ENCODE measurements at places on chromosomes 7 and 10.

GRCh38 chr7:28362812-28363211 is 49.5 kb upstream of the CREB5 start:
- no peak for DNase-seq
- no peaks in the 10 kb centered on the region for H3K4me1 ChIP-seq
- H3K36me3 ChIP-seq: no peaks in the 10 kb centered on the region
- no peak overlapping the region for H3K27ac ChIP-seq
- H3K4me3 ChIP-seq: no peak overlapping the region

DNA sequence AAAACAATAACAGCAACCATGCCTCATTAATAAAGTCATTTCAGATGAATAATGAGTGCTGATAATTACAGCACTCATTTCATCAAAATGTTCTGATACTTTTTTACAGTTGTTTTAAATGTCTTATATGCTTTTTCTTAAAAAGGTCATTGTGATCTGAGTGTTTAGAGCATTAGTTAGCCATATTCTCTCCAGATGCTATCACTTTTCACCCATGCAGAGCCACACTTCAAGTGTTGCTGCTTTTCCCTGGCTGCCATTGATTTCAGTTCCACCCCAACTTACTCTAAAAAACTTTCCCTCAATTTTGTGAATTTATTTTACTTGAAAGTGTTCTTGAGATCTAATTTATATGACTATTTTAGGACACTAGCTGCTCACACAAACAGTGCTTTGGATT is 41.8 kb downstream of the NUP205 start:
- H3K4me1 ChIP-seq: no peaks in the 10 kb centered on the region
- H3K27me3 ChIP-seq: no peaks in the 10 kb centered on the region
- no peak overlapping the region for H3K4me3 ChIP-seq
- peaks cover 93% of the 10 kb centered on the region for H3K36me3 ChIP-seq
- no peak overlapping the region for H3K27ac ChIP-seq
- no peak for DNase-seq

DNA sequence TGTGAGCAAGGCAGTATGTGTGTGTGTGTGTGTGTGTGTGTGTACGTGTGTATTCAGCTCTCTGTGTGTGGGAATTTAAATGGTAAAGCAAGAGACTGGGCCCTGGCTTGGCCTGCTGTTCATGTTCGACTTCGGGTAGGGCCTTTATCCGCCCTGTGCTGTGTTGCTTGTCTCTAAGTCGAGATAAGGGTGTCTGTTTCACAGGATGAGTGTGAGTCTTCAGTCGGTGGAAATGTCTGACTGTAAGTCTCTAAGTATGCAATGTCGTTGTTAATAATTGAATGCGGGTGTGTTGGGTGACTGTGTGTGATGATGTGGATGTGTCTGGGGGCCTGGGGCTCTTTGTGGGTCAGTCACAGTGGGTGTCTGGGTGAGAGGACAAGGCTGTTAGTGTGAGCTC is 34.8 kb downstream of the HIF1AN start:
- no peak overlapping the region for H3K4me3 ChIP-seq
- DNase-seq: no peak
- peaks cover 73% of the 10 kb centered on the region for H3K27me3 ChIP-seq
- no peaks in the 10 kb centered on the region for H3K36me3 ChIP-seq
- no peaks in the 10 kb centered on the region for H3K4me1 ChIP-seq

GRCh38 chr10:49118430-49119074 is 3.2 kb upstream of the VSTM4 start:
- no peak overlapping the region for H3K27ac ChIP-seq
- H3K36me3 ChIP-seq: no peaks in the 10 kb centered on the region
- H3K4me1 ChIP-seq: peaks cover 11% of the 10 kb centered on the region
- H3K27me3 ChIP-seq: peaks cover 8% of the 10 kb centered on the region

GRCh38 chr10:71285180-71285545 is 33.9 kb upstream of the SLC29A3 start:
- no peak overlapping the region for H3K4me3 ChIP-seq
- no peak overlapping the region for H3K27ac ChIP-seq
- H3K36me3 ChIP-seq: peaks cover 46% of the 10 kb centered on the region
- no peak for DNase-seq
- no peaks in the 10 kb centered on the region for H3K4me1 ChIP-seq

DNA sequence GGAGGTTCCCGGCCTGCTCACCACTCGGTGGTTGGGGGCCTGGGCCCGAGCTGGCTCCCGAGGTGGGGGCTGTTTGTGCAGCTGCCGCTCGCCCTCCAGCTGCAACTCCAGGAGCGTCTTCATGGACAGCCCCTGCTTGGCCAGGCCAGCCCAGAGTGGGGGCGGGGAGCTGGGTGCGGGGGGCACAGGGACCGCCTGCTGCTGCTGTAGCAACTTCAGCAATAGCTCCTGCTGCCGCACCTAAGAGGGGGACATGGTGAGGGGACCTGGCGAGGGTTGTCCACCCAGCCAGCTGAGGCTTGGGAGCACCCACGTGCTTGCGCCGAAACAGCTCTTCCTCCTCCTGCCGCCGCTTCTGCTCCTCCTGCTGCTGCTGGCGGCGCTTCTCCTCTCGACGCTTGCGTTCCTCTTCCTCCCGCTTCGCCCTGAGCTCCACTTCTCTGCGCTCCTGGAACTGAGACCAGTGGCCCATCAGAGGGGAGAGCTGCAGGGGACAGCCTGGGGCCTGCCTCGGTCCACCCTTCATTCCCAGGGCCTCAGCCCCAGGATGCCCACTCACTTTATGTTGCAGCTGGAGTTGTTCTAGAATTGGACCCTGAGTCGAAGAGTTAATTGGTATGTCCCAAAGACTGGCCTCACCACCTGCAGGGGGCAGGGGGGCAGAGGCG is 9.6 kb downstream of the GNB2 start:
- peaks cover 100% of the 10 kb centered on the region for H3K36me3 ChIP-seq
- peak; percentile 46 for DNase-seq
- H3K4me3 ChIP-seq: no peak overlapping the region

- H3K36me3 ChIP-seq: no peaks in the 10 kb centered on the region
- no peak for DNase-seq
- peak overlapping the region; percentile 34 for H3K4me3 ChIP-seq
- H3K27ac ChIP-seq: no peak overlapping the region
- peaks cover 50% of the 10 kb centered on the region for H3K27me3 ChIP-seq
- H3K4me1 ChIP-seq: no peaks in the 10 kb centered on the region
Observed at GRCh38 chr7:31052487-31052840, 356 bp downstream of the ADCYAP1R1 start.

Measured in lower lobe of right lung (tissue), 2 donors.